ENCODE measurements at places on chromosomes 12 and 14.
A peak's percentile ranks its signal among the peaks of the same experiment; 100 is the strongest.

DNA sequence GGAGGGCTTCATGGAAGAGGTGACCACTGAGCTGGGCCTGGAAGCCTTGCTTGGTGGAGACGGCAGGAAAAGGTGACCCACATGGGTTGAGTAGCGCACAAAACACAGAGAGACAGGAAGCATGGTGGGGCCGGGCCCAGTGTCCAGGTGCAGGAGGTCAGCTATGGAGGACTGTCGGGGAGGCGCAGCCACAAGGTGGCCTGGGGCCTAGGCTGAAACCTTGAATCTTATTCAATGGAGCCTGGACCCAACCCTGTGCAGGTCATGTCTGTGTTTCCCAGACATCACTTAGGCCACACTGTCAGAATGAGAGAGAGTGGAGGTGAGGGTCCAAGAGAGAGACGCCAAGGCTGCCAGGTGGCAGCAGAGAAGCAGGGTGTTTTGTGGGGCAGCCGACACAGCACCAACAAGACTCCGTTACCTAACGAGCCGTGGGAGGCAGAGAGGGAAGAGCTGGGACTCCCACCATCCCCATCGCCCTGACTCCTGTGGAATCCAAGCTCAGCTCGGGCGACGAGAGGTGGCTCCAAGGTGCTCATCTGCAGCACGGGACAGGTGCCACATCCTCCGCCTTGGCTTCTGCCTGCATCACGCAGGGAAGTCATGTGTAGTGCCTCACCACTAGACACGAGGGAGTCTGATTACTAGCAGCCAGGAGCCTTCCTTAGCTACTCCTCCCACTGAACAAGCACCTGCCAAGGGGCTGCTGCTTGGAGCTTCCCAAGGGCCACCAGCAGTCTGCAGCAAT lies 38.7 kb downstream of the DEGS2 start:
- no peak for DNase-seq

GRCh38 chr14:102601378-102601925 lies 9.0 kb downstream of the RCOR1 start:
- DNase-seq = no peak

- DNase-seq = peak; percentile 30
Measured at GRCh38 chr12:12387501-12387900, 30.6 kb downstream of the BORCS5 start.

GRCh38 chr14:71532344-71532743 lies 399.9 kb upstream of the RGS6 start:
- no peak for DNase-seq

- DNase-seq = no peak
Measured at GRCh38 chr12:105492591-105493545, 162.4 kb downstream of the C12orf75 start.

GRCh38 chr12:53289891-53290290 lies 5.5 kb upstream of the PFDN5 start:
- no peak for DNase-seq

DNA sequence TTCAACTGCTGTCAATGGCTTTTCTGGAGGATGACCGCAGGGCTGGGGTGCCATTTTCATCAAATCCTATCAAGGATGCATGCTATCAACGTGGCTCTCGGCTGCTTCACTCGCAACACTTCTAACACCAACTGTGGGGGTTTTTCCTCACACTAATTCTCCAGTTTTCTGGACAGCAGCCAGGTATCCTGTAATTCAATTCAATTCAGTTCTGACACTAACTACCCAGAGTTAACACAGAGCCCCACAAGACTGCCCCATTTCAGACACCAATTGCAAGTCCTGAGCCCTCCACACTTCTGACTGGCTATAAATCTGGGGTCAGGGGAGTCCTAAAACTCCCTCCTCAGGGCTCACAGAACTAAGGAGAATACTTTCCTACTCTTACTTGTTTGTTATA lies 55.3 kb upstream of the TMCC3 start:
- no peak for DNase-seq

DNA sequence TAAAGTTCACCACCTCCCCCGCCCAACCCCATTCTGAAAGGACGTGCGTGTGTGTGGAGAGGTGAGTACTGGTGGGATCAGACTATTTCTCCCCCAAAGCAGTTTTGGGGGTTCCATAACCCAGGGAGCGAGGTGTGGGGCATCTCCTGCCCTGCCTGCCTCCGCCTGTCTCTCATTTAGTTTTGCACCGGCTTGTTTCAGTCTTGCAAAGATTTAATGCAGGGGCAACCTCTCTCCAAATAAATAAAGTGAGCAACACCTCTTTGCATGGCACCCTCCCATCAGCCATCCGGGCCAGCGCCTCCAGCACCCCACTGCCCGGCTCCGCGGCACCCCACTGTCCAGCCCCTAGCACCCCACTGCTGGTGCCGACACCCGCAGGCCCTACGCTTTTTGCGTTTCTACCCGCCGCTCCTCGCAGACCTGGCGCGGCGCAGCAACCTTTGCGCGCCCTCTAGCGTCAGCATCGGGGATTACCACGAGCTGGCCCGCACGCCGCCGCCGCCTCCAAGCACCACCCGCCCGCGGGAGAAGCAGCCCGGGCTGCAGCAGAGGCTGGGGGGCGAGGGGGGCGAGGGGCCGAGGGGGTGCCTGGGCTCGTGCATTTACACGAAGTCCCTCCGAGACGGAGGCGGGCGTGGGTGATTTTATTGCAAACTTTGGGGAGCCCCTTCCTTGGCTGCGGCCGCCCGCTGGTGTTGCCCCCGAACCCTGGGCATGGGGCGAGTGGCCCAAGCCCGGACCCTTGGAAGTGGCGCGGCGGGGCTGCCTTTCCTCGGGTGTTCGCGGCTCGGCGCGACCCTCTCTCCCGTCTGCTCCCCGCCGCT lies 55.8 kb upstream of the VRK1 start:
- peak; percentile 75 for DNase-seq

GRCh38 chr12:94498073-94498472 lies 38.4 kb upstream of the CEP83 start:
- DNase-seq = no peak

- DNase-seq = no peak
Measured at GRCh38 chr12:66004922-66005703, 125.4 kb downstream of the LLPH start.
